ENCODE measurements at places on chromosomes 3 and 15.

- no peak for DNase-seq
Observed at GRCh38 chr3:194069421-194070219, 66.3 kb upstream of the HES1 start.

- no peak for DNase-seq
Observed at GRCh38 chr3:49157289-49157688, 8.8 kb downstream of the CCDC71 start.

- DNase-seq, result no peak
Observed at GRCh38 chr3:139537795-139538621, 1.5 kb downstream of the RBP1 start.

DNA sequence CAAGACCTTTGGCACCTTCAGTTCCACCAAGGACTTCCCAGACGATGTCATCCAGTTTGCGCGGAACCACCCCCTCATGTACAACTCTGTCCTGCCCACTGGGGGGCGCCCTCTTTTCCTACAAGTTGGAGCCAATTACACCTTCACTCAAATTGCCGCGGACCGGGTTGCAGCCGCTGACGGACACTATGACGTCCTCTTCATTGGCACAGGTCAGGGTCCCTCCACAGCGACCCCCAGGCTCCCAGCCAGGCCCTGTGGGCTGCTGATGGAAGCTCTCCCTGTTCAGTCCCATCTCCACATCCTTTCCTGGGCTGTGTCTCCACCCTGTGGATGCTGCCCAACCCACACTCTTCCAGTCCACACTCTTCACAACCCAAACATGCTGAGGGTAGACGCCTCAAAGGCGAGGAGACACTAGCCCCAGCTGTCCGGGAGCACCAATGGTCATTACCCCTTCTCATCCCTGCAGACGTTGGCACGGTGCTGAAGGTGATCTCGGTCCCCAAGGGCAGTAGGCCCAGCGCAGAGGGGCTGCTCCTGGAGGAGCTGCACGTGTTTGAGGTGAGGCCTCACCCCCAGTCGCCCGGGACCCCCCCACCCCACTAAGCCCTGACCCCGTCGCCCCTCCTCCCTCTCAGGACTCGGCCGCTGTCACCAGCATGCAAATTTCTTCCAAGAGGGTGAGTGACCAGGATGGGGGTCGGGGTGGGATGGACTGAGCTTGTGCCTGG lies 4.3 kb upstream of the LSMEM2 start:
- DNase-seq, result peak; percentile 54

- no peak for DNase-seq
Observed at GRCh38 chr15:60932051-60932915, 296.8 kb downstream of the RORA start.

DNA sequence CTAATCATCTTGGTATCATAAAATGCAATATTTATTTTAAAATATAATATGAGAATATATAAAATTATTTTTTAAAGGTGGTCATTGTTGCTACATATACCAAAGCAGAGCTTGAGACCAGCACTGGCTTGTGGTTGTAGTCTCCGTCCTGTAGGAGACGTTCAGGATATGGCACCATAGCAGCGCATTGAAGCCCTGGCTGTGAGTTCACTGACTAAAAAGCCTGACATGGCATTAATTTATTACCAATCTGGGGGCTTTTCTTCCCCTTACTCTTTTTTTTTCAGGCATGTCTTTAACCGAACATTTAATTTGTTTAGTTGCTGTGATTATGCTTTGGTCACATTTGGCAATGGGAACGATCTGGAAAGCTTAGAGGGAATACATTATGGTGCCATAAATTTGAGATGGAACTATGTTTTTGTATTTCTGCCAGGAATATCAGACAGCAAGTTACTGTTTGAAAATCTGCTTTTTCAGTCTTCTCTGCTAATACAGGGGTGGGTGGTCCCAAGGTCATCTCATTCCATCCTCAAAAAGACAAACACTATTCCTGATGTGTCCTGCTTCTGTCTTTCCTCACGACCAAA lies 108.5 kb downstream of the ZIC4 start:
- DNase-seq, result no peak

GRCh38 chr3:70095260-70095659 lies 95.7 kb downstream of the SAMMSON start:
- no peak for DNase-seq

- DNase-seq, result no peak
Observed at GRCh38 chr3:162738784-162739183, 1242.2 kb downstream of the OTOL1 start.

GRCh38 chr15:63403254-63403945 lies 21.8 kb upstream of the CA12 start:
- DNase-seq, result no peak

DNA sequence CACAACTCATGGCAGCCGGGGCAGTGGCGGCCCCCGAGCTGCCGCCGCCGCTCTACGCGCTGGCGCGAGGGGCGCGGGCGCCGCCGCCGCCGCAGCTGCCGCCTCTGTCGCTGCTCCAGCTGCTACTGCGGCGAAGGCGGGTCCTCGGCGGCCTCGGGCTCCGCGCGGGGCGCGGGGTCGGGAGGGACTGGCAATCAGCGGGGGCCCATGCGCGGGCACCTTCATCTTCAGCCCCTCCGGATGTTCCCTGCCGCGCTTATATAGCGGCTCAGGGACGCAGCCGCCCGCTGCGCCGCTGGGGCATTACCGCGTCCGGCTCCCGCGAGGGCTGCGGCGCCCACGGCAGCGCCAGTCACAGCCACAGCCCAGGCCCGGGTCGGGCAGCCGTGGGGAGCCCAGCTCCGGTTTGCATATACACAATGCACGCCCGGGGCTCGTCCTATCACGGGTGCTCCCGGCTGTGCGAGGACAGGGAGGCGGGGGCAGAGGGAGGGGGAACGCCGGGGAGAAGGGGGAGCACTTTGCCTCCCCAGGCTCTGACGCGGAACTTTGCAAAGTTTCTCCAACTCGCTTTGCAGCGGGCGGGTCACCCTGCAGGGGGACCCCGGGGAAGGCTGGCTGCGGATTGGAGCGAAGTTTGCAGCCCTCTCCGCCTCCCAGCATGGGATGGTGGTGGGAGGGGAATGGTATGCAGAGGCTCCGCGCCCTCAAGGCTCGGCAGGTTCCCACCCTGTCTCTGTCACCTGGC lies at the start of gene VGLL3:
VGLL3 (minus strand) TSS at position 416 of the 748 bp plus-strand sequence; CDS start at position 10, 406 bp downstream.
- DNase-seq, result peak; percentile 65

- no peak for DNase-seq
Observed at GRCh38 chr3:113008117-113008516, 17.3 kb downstream of the GTPBP8 start.

DNA sequence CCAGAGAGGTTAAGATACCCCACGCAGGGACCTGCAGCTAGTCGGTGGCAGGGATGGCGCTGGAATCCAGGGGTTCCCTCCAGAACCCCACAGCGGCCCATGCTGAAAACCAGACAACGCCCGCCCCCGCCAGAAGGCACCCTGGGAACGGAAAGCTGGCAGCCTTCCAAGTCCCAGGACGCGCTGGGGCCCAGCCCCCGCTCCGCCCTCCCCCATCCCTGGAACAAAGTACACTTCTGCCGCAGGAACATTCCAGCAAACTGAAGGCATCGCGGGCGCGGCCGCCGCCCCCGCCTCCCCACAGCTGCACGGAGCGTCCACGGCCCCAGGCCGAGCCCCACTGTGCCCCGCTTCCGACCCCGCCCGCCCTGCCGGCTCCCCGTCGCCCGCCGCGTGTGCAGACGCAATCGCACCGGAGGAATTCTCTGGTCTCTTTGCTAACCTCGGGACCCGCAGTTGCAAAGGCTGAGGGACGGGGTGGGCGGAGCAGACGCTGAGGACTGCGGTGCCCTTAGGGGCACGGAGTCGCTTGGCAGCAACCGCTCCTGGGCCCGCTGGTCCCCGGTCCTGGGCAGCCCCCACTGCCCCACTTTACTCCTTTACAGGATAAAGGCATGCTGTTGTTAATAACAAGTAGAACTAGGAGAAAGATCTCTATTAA lies 44.8 kb upstream of the RNU6-1 start:
- peak; percentile 58 for DNase-seq

DNA sequence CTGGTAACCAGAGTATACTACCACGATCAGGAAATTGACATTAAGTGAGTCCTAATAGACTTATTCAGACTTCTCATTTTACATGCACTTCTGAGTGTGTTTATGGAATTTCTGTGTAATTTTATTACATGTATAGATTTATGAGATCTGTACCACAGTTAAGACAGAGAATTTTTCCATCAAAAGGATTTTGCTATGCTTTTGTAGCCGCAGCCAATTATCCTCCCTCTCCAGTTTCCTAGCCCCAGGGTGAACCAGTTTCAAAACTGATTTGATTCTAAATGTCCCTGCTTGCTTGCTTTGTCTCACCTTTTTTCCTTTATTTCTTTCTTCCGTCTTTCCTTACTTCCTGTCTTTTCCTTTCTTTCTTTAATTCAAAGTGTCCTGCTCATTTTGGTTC lies 661.2 kb upstream of the BCHE start:
- no peak for DNase-seq

GRCh38 chr3:190339130-190339529 lies 16.9 kb upstream of the CLDN1 start:
- DNase-seq, result no peak

- no peak for DNase-seq
Observed at GRCh38 chr15:52789601-52790168, 451 bp downstream of the ONECUT1 start.

DNA sequence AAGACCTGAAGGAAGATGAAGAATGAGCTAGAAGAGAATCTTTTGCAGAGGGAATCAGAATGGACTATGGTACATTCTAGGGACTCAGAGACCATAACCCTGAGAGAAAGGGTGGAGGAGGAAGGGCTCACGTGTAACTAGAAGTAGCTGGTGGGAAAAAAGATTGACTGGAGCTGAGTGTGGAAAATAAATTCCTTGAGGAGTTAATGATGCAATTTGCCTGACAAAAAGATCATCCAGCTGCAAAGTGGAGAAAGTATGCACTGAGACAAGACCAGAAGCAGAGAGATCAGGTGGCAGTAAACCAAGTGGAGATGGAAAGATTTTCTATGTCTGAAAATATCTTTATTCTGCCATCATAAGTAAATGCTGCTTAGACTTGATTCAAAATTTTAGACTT lies 52.9 kb upstream of the TBL1XR1 start:
- DNase-seq, result no peak
